Upper lobe of left lung (tissue), 6 donors: ENCODE measurements at places on chromosomes 16 and 17. TPM values are rescaled to one million over a fixed set of nuclear protein-coding genes. Genes with fewer than 3 reads are reported as not detected.

- peaks cover 45% of the 10 kb centered on the region for H3K4me1 ChIP-seq
- DNase-seq: no peak
- H3K4me3 ChIP-seq: peak within 1 kb of the TSS; percentile 42
- no peak within 1 kb of the TSS for H3K27ac ChIP-seq
- peaks cover 74% of the 10 kb centered on the region for H3K27me3 ChIP-seq
- H3K36me3 ChIP-seq: no peaks in the 10 kb centered on the region
Measured at GRCh38 chr17:80475910-80476876, at the start of gene NPTX1. Gene NPTX1, minus strand, starts transcription at chr17:80476607. Its CDS starts 161 bp downstream, at chr17:80476446.

Gene SPNS3
- not detected for total RNA-seq

Gene PLA2G15
- 84.8 TPM for total RNA-seq

DNA sequence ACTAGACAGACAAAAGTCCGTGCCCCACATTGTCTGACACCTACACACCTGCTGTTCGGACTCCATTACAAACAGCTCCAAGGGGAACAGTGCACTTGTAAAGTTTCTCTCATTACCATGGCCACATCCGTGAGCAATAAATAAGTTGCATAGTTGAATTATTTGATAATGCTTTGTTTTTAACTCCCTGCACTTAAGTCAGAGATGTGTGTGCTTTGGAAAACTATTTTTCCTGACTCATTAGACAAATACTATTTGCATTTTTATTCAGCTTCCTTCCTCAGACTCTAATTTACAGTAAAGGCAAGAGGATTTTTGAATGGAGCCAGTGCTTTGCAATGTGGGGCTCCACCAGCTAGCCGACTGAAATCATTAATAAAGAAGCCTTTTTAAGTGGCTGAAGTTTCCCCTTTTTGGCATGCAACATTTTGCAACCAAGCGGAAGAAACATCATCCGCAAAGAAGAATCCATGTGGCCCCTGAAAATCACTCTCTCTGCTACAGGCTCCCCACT is 6.5 kb upstream of the CCL2 start:
- H3K27me3 ChIP-seq: no peaks in the 10 kb centered on the region
- H3K4me3 ChIP-seq: no peak overlapping the region
- no peak for DNase-seq
- H3K27ac ChIP-seq: peak overlapping the region; percentile 8

GRCh38 chr16:84426804-84427203 is 58.5 kb downstream of the ATP2C2 start:
- no peaks in the 10 kb centered on the region for H3K27me3 ChIP-seq
- H3K27ac ChIP-seq: no peak overlapping the region
- H3K4me1 ChIP-seq: no peaks in the 10 kb centered on the region
- H3K4me3 ChIP-seq: no peak overlapping the region

GRCh38 chr16:89020925-89021595 is 44.1 kb upstream of the CBFA2T3 start:
- no peak for DNase-seq
- H3K4me1 ChIP-seq: no peaks in the 10 kb centered on the region
- H3K4me3 ChIP-seq: no peak overlapping the region
- H3K27ac ChIP-seq: no peak overlapping the region

DNA sequence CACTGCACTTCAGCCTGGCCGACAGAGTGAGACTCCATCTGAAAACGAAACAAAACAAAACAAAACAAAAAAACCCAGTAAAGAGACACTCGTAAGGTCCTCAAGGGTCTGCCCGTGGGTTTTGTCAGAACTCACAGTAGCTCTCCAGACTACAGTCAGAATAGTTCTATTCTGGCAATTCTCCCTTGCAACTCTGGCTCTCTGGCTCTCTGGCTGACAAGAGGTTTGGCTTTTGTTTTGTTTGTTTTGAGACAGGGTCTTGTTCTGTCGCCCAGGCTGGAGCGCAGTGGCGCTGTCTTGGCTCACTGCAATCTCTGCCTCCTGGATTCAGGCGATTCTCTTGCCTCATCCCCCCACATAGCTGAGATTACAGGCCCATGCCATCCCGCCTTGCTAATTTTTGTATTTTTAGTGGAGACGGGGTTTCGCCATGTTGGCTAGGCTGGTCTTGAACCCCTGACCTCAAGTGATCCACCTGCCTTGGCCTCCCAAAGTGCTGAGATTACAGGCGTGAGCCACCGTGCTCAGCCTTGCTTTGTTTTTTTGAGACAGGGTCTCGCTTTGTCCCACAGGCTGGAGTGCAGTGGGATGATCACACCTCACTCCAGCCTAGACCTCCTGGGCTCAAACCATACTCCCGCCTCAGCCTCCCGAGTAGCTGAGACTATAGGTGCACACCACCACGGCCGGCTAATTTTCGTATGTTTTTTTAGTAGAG is 20.5 kb upstream of the CHP2 start:
- no peaks in the 10 kb centered on the region for H3K4me1 ChIP-seq
- no peak for DNase-seq
- H3K27ac ChIP-seq: no peak overlapping the region
- H3K27me3 ChIP-seq: no peaks in the 10 kb centered on the region
- no peak overlapping the region for H3K4me3 ChIP-seq
- H3K36me3 ChIP-seq: no peaks in the 10 kb centered on the region

DNA sequence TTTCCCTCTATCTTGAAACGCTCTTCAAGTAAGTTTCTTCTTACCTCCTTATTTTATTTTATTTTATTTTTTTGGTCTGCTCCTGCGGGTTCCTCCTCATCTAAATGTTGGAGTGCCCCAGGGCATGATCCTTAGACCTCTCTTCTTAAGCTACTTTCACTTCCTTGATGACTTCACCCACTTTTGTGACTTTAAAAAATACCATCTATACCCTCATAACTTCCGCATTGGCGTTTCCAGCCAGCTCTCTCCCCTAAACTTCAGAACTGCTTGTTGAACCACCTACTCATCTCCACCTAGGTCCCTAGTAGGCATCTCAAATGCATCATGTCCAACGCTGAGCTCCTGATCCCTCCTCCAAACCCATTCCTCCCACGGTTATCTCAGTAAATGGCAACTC is 51.4 kb upstream of the NFAT5 start:
- H3K4me3 ChIP-seq: no peak overlapping the region
- H3K4me1 ChIP-seq: no peaks in the 10 kb centered on the region
